ENCODE measurements at places on chromosomes 7 and 10.

DNA sequence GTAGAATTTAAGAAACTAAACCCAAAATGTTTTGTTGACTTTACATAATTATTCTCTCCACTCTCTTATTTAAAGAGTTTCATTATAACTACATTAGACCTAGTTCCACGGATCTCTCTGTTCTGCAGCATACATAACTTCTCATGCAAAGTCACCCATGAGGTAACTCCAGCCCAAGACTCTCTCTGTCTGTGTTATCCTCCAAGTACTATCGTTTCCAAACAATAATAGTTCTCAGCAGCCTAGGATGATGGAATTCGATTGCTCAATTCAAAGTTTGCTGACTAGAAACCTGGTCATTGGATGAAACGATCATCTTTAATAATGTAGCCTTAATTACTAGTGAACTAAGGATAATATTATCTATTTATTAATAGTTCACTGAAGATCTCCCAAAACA is 203.1 kb upstream of the PTN start:
- no peak for DNase-seq

- no peak for DNase-seq
Observed at GRCh38 chr10:114694062-114694461, 36.0 kb upstream of the ABLIM1 start.

DNA sequence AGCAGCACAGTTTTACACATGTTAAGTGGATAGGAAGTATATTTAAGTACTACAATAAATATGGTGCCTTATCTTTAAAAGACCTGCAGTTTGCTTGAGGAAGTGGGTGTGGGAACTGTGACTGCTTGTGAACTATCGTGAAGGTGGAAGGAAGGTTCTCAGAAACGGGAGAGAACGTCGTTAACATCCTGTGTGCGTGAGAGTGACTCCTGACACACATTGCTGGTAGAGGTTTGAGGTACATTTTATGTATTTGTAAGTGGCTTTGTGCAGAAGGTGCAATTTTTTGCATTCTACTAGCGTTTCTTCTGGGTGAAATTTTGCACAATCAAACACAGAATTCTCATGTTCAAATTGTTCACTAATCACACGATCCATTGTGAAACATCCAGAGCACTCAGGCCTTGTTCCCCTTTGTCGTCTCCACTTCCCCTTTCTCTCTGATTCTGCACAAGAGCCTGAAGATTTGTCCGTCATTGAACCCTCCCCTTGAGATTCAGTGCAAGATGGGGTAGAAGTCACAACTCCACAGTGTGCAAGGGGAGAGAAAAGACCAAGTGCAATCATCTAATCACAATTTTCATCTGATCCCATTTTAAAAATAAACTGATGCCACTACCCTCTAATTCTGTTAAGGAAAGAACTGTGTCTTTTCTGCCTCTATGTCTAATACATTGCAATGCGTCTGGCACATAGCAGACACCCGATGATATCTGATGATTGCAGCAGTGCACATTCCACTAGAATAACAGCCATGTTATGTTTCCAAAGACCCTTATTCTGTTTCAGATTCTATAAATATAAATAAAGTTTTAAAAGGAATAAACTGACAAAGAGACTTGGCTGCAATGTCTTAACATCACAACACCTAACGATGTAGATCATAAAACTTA is 279.9 kb downstream of the NEBL start:
- no peak for DNase-seq

GRCh38 chr7:139949629-139950028 is 113.1 kb downstream of the PARP12 start:
- DNase-seq: no peak

DNA sequence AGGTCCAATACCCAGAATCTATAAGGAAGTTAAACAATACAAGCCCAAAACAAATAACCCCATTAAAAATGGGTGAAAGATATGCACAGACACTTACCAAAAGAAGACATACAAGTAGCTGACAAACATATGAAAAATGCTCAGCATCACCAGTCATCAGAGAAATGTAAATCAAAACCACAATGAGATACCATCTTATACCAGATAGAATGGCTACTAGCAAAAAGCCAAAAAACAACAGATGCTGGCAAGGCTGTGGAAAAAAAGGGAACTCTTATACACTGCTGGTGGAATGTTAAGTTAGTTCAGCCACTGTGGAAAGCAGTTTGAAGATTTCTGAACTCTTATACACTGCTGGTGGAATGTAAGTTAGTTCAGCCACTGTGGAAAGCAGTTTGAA is 331.1 kb downstream of the KIF20B start:
- no peak for DNase-seq

DNA sequence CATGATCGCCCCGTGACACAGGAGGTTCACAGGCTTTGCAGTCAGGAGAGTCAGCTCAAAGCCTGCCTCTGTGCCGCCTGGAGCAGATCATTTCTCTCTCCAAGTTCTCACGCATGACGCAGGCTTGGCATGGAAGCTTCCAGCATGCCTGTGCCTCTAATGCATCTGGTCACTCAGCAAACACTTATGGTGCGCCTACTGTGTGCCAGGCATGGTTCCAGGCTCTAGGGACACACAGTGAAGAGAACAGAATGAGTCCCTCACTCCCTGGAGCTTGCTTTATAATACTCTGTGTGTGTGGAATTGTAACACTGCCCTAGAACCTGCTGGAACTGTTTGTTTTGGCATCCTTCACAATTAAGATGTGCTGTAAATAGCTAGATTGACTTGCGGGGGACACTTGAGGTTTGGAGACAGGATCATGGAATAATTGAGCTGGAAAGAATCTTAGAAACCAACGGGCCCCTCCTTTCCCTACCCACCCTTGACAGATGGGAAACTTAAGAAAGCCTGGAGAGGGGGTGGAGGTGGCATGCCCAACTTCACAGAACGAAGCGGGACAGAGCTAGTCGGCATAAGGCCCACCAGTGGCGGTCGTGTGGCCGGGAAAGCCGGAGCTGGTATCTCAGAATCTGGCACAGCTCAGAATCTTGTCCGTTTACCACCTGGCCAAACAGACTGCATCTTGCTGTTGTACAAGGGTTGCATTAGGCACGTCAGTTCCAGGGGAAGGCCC is 4.6 kb upstream of the MYH16 start:
- no peak for DNase-seq

DNA sequence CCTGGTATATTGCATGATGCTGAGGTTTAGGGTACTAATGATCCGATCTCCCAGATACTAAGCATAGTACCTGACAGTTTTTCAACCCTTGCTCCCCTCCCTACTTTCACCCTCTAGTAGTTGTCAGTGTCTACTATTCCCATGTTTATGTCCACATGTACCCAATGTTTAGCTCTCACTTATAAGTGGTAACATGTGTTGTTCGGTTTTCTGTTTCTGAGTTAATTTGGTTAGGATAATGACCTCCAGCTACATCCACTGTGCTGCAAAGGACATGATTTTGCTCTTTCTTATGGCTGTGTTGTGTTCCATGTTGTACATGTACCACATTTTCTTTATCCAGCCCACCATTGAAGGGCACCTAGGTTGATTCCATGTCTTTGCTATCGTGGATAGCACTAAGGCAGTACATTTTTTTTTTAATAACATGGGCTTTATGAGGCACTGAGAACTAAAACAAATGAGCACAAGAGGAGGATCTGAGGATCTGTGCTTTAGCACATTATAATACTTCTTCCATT is 28.1 kb downstream of the ITGB8 start:
- no peak for DNase-seq

GRCh38 chr7:71835056-71835455 is 577.1 kb downstream of the CALN1 start:
- no peak for DNase-seq

GRCh38 chr10:8563478-8563877 is 509.0 kb downstream of the GATA3 start:
- DNase-seq: no peak

DNA sequence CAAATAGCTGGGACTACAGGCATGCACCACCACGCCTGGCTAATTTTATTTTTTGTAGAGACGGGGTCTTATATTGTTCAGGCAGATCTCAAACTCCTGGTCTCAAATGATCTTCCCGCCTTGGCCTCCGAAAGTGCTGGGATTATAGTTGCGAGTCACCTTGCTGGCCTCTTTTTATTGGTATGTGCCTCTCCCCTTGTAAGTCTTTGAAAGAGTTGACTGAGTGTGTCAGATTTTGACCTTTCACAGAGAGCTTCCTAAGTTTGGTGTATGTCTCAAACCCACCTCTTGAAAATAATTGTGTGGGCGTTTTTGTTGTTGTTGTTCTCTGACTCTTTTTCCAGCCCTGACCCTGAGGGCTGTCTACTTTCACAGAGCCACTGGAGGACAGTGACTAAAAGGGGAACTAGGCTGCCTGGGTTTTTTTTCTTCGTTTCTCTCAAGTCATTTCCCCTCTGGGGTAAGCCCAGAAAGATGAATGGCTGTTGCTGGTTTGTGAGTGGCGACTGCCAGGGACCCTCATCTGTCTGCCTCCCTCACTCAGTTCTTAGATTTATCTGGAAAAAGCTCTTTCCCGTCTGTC is 262.8 kb downstream of the ZEB1 start:
- DNase-seq: no peak

DNA sequence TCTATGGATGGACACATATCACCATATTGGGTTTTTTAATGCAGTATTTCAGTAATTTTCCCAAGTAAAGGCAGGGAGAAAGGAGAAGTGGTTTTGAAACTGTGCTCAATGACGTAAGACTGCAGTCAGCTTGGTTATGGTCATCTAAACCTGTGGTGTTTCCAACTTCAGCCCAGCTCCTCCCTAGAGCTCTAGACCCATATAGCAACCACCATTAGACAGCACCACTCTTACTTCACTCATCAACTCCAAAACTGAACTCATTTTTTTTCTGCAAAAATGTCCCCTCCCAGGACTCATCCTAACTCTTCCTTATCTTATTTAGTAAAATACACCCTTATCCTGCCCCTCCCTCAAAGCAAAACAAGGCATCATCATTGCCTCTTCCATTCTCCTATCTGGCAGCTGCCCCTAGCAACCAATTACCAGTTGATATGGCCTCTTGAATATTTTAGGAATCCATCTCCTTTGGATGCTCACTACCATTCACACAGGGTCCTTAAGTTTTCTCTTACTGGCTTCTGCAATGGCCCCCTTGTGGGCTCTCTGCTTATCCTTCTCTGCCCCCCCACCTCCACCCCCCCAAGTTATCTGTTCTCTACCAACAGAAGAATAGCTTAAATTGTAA is 1.5 kb upstream of the RALA start:
- DNase-seq: no peak

GRCh38 chr10:127092916-127093315 is 103.5 kb downstream of the INSYN2A start:
- DNase-seq: no peak

GRCh38 chr10:87659571-87660483 is at the start of gene PAPSS2:
Gene PAPSS2, plus strand, starts transcription at chr10:87659878. Its CDS starts 104 bp downstream, at chr10:87659982.
- DNase-seq: no peak

- DNase-seq: no peak
Observed at GRCh38 chr7:16935341-16935735, 53.6 kb upstream of the AGR3 start.

DNA sequence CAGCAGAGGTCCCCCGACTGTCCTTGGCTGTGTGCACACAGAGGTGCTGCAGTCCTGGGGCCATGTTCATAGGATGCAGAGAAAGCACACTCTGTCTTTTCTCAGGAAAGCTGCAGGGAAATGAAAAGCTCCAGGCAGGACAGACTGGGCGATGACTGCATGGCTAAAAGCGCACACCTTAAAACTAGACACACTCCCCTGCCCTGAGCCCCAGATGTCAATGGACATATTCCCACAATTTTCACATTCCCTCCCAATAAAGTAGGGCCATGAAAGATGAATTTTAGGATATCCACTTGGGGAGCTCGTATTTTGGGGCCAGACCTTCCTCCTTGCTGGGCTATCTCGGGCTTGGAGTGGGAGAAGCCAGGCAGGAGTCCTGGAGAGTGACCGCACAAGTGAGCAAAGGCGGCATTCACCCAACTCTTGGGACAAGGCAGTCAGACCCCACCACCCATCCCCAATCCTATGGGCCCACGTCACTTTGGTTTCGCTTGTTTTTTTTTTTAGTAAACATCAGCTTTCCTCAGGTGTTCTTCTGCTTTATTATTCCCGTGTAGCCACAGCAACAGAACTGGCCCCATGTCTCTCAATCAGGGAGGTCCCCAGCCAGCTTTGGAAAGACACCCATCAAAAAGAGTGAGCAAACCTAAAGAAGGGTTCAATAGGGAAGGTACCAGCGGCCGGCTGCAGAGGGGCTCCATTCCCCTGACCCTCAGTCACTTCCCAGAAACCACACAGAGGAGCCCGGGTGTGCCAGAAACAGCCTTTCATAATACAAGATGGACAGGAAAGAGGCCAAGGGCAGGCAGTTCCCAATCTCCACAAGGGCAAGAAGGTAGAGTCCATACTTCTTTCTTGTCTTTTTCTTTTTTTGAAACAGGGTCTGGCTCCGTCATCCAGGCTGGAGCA is 12.7 kb downstream of the GPRIN2 start:
- no peak for DNase-seq

GRCh38 chr10:119282446-119282845 is 75.1 kb downstream of the GRK5 start:
- no peak for DNase-seq

GRCh38 chr7:100152404-100152803 is 3.7 kb downstream of the LAMTOR4 start:
- DNase-seq: no peak

GRCh38 chr7:51141451-51142003 is 175.1 kb downstream of the COBL start:
- no peak for DNase-seq

- DNase-seq: no peak
Observed at GRCh38 chr10:124569623-124570470, 108.2 kb downstream of the LHPP start.

GRCh38 chr7:73823873-73824592 is 6.8 kb upstream of the CLDN4 start:
- DNase-seq: no peak

GRCh38 chr10:5963591-5963990 is 13.8 kb downstream of the IL15RA start:
- DNase-seq: no peak

DNA sequence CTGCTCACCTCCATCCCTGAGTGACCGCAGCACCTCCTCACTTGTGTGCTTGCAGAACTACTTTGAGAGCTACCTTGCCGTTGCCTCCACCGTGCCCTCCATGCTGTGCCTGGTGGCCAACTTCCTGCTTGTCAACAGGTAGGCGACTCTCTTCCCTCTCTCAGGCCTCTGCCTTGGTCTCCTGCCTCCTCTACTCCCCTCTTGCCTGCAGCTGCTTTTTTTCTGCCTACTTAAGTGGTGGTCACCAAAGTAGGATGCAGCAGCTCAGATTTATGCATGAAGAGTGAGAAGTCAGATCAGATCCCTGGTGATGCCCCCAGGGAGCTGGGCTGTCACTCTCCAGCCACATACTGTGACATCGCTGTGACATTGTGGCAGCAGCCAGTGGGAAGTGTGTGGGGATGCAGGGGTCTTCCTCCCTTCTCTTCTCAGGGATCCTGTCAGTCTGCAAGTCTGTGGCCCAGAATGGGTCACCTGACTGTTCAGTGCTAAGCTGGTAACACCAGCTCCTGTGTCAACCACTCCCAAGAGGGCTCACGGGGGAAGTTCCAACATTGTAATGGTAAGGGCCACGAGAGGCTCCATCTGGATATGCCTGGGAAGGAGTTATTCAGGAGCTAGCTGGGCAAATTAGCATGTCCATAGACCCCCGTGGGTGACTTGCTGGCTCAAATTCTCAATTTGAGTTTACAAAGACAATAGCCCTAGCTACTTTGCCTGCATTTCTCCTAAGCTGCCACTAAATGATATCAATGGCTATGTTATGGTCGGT is 25.3 kb downstream of the SLC29A3 start:
- DNase-seq: no peak

GRCh38 chr10:43047288-43047970 is 29.4 kb upstream of the RET start:
- DNase-seq: no peak

GRCh38 chr10:128723631-128724205 is 597.5 kb upstream of the MKI67 start:
- no peak for DNase-seq

GRCh38 chr7:36408589-36408988 is 18.9 kb downstream of the ANLN start:
- DNase-seq: no peak

Measured in stimulated activated CD8-positive, alpha-beta memory T cell treated with anti-CD3 and anti-CD28 coated beads, Interleukin-7, amount 100 ng/mL, for 1 hour (primary cell).